ENCODE measurements at places on chromosomes 6 and 20.

- no peak for DNase-seq
Observed at GRCh38 chr6:136669299-136669699, 119.1 kb upstream of the MAP7 start.

- no peak for DNase-seq
Observed at GRCh38 chr6:106197441-106197840, 111.3 kb downstream of the PRDM1 start.

DNA sequence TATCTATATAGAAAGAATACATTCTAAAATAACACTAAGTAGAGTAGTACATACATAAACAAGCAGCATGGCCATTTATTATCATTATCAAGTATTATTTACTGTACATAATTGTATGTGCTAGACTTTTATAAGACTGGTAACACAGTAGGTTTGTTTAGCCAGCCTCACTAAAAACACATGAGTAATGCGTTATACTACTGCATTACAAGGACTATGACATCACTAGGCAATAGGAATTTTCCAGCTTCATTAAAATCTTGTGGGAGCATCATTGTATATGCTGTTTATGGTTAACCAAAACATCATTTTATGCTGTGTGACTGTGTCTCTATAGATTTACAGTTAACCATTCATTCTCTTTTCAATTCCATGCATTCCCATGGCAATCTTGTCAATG is 131.7 kb upstream of the HDGFL1 start:
- no peak for DNase-seq

GRCh38 chr6:98486057-98486456 is 348.3 kb upstream of the POU3F2 start:
- DNase-seq, result no peak

- no peak for DNase-seq
Observed at GRCh38 chr6:78989191-78989590, 88.9 kb downstream of the PHIP start.

- peak; percentile 50 for DNase-seq
Observed at GRCh38 chr6:33277663-33278391, 904 bp downstream of the B3GALT4 start.

GRCh38 chr20:10893321-10893720 is 219.5 kb upstream of the JAG1 start:
- no peak for DNase-seq

DNA sequence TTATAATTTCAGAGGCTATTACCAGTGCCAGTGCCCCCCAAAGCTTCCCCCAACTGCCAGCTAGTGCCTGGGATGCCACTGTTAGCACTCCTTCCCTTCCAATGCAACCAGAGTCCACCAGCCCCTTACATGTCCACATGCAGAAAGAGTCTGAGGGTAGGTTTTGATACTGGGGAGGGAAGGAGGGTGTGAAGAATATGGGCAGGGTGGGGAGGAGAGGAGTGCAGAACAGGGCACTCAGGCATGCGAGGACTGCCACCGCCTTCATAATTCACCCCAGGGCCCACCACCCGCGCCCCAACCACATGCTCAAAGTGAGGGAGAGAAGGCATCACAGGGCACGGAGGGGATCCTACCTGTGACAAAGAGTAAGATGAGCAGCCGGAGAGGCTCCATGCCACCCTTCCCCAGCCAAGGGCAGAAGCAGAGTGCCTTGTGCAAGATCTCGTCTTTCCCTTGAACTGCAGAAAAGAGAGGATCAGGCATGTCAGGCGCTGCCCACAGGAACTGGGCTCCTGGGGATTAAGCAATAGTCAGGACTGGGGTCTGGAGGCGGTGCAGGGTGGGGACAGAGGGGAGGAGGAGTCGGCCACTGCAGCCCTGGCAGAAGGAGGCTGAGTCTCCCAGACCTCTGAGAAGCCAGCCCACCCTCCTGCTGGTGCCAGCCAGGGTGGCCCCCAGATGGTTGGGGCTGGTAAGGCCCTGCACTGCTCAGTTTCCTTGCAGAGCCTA is at the start of gene TREM2:
TSS of gene TREM2 (minus strand) at position 430 of the 732 bp plus-strand sequence. CDS start at position 396, 34 bp downstream.
- no peak for DNase-seq

DNA sequence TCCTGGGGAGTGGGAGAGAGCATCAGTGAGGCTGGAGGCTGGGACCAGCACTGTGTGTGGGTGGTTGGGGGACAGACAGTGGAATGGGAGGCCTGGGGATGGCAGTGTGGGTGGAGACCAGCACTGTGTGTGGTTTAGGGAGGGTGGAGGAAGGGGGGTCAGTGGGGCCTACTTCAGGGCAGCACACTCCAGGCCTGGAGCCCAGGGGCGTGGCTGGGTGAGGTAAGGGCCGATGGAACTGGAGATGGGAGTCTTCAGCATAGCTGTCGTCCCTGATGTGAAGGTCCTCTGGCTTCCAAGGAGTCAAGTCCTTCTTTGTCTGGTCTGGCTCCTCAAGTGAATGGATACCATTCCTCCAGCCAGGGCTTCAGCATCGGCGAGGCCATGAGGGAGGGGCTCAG is 18.6 kb downstream of the KCNK17 start:
- DNase-seq, result no peak

GRCh38 chr6:6741264-6741663 is 152.7 kb downstream of the LY86 start:
- DNase-seq, result no peak

DNA sequence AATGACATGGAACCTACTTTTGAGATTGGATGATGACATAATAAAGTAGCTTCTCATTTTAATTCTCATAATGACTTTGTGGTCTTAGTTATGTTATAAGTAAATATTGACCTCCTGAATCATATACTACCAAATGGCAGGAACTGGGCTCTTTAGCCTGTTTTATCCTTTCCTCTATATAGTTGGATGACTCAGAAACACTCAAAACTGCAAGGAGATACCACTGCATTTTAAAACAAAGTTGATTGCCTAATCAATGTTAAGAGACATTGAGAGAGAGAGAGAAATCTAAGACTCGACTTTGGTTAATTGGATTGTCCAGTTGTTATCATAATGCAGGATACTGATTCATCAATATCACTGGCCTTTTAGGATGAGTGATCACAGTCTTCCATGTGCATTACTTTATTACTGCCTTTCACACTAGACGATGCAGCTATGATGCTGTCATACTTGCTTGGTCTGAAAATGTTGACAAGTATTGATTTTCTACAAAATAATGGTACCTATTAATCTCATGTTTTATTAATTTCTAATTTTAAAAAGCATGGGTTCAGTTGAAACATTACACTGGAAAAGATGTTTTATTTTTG is 320.0 kb downstream of the NKAIN2 start:
- no peak for DNase-seq

DNA sequence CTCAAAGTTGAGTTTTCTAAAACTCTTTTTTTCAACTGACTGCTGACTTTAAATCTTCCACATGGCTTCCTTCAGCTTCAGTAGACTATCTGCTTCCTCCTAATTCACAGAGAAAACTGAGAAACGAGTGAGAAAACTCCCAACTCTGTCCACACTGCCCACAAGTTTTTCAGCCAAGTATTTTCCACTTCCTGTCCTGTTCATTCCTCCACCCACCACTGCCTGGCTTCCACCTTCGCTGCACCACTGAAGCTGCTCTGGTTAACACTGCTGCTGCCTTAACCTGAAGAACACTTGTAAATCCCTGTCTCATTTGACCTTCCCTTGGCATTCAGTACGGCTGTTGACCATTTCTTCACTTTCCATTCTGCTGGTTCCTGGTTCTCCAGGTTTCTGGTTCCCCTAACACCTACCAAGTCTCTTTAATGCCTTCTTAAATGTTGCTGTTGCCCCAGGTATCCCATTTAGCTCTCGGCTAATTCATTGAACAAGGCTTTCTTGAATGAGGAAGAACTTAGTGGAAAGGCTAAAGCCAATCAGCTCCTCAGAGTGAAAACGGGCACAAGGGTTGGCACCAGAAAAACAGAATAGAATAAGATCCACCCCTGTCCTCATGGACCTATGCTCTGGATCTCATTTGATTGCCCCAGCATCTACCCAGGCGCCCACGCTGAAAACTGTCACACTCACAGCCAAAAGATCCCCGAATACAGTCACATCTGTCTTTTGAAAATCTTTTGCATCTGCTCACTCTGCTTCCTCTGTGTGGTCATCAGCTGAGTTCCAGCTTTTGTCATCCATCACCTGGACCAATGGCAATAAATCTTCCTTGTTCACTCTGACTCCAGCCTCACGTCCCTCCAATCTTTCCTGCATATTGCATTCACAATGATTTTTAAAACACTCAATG is 104.4 kb upstream of the TAB2 start:
- peak; percentile 78 for DNase-seq

- no peak for DNase-seq
Observed at GRCh38 chr6:340991-341827, 48.9 kb downstream of the DUSP22 start.

- DNase-seq, result no peak
Observed at GRCh38 chr6:126616866-126617265, 277.0 kb downstream of the CENPW start.

DNA sequence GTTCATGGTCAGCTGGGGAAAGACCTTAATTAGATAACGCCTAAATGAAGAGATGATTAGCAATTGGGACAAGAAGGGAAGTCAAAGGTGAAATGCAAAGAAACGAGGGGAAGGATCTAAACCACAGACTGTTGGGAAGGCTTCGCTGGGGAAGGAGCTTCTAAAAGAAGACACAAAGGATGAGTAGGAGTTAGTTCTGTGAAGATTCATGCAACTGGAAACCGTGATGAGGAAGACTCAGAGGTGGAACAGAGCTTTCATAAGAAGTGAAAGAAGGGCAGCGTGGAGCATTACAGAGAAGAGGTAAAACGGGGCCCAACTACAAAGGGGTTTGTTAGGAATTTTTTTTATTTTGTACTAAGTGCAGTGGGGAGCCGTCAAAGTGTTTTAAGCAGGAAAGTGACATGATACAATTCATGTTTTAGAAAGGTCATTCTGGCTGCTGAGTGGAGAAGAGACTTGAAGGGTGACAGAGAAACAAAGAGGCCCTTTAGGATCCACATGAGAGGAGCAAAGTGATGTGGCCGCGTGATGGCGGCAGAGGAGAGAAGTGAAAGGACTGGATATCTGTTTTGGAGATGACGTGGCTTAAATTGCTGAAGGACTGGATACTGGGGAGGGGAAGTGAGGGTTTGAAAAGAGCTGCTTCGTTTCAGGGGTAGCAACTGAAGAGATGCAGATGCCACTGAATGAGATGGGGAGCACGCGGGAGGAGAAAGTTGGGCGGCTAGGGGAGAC is 33.6 kb downstream of the TTI1 start:
- DNase-seq, result no peak

GRCh38 chr6:155261111-155261900 is 2.5 kb upstream of the CLDN20 start:
- peak; percentile 18 for DNase-seq

DNA sequence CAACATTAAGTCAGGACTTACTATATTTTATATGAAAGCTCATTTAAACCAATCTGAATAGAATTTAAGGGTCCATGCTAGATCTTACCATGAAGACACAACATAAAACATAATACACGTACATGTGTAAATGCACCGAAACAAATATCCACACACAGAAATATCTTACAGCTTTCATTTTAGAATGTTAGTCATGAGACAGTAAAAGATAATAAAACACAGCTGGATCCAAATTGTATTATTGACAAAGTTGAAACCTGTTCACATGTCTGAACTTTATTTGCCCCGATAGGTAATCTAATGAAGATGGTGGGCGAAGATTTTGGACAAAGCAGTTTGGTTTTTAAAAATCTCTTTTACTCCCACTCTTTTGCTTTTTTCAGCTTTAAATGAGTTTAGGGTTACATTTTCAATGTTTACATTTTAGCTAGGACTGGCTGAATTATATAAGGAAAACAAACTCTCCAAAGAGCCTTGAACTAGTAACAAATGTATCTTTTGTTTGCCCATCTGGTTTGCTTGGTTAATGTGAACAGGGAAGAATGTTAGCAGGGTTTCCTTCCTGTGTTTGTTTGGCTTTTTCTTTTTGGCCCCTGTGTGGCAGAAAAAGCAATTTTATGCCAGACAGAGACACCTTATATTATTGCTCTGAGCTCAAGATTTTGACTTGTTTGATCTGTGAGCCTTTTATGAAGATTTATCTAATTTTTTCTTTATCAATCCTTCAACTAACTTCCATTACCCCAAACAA is 5.1 kb upstream of the TMEM181 start:
- DNase-seq, result no peak

DNA sequence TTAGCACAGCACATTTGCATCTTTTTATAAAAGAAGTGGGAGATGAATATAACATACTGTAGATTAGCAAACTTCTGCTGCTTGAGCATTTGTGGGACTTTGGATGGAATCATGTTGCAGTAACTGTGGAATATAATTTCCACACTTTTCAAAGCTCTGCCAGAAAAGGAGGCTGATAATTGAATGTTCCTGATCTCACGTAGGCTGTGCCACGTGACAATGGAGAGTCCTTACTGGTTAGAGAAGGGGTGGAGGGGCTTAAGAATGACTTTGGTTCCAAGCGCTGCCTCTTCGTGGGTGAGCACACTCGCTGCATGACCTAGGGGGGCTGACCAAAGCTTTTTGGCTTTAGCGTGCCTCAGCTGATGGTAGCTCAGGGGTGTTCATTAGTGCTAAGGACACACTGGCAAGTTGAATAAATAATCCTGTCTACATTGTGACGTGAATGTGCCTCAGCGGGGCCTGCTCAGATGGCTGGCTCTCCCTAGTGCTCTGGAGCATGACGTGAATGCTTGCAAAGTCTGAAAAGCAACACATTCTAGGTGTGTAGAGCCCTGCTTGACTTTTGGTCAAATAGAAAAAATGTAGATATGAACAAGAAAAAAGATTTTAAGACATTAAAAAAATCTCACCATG is 15.0 kb downstream of the WRNIP1 start:
- no peak for DNase-seq

DNA sequence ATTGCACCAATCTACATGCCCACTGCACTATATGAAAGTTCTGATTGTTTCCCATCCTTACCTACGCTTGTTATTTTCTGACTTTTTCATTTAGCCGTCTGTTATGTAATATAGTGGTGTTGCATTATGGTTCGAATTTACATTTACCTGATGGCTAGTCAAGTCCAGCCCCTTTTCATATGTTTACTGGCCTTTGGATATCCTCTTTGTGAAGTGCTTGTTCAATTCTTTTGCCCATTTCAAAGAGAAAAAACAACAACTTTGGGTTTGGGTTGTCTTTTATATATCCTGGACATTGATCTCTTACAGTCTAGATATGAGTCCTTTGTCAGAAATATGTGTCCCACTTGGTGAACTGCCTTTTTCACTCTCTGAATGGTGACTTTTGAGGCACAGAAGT is 21.1 kb downstream of the PPP1R14C start:
- no peak for DNase-seq

DNA sequence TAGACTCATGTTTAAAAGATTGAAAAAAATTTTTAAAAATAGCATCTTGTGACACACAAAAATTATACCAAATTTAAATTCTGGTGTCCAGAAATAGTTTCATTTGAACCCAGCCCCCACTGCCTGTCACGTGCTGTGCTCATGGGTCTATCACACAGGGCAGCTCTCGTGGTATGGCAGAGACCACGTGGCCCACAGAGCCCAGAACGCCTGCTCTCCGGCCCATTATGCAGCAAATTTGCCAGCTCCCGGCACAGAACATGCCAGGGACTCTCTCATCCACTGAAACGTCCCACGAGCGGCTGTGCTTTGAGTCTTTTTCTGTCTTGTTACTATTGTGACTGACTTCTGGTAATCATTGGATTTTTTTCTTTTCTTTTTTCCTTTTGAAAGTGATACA is 224.3 kb downstream of the TTLL2 start:
- no peak for DNase-seq
